ENCODE measurements at places on chromosomes 7 and 10. TPM values are rescaled to one million over a fixed set of nuclear protein-coding genes. Genes with fewer than 3 reads are reported as not detected.

DNA sequence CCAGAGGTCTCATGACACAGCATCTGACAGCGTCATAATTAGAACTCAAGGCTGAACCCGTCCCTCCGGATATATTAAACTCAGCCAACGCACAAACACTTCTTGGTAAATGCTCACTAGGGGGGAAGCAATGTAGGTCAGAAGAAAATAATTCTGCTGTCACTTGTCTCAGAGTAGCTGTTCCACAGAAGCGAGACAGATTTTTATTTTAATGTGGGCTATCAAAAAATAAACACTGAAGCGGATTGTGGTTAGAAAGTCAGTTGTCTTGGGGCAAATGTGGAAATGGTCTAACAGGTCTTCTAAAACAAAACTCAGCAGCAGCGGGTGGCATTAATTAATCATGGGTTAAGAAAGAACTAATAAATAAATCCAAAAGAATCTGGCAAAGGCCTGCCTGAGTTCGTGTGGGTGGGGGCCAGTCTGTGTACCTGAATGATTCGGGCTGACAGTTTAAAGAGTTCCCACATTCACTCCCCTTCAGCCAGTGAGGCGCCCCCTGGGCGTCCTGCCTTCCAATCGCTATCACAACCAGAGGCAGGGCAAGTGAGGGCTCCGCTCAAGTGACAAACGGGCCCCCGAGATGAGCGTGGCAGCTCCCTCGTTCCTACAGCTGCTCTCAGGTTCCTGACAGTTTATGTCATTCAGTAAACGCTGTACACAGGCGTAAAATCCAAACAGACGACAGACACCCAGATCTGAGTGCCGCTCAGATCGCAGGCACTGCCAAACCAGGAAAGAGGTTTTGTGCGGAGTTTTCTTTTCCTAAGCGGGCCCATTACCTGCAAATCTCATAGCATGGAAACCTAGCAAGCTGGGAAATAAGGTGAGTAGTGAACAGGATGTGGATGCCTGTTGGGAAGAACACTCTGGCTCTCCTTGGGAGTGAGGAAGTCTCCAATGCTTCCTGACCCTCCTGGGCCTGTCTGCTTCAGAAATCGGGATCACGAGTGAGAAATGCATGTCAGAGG lies 52.9 kb downstream of the NRAP start:
- DNase-seq = no peak
- H3K36me3 ChIP-seq = no peaks in the 10 kb centered on the region
- H3K27me3 ChIP-seq = no peaks in the 10 kb centered on the region
- no peaks in the 10 kb centered on the region for H3K4me1 ChIP-seq

AKR1C4 gene
- total RNA-seq = not detected

MYL10 gene
- not detected for total RNA-seq

CALML3 gene
- total RNA-seq = not detected

GRCh38 chr7:106065575-106066500 lies 46.3 kb downstream of the SYPL1 start:
- no peak for DNase-seq
- H3K36me3 ChIP-seq = peaks cover under 1% of the 10 kb centered on the region
- peaks cover 100% of the 10 kb centered on the region for H3K4me1 ChIP-seq
- no peaks in the 10 kb centered on the region for H3K27me3 ChIP-seq
- peak overlapping the region; percentile 99 for H3K27ac ChIP-seq

Data from Karpas-422 (cell line).